Mesothelial cell of epicardium (in vitro differentiated cells): ENCODE measurements at places on chromosomes 12 and 14. TPM values are rescaled to one million over a fixed set of nuclear protein-coding genes. Genes with fewer than 3 reads are reported as not detected.

GRCh38 chr12:124321040-124321481, 26.2 kb downstream of the RFLNA start:
- H3K27ac ChIP-seq, result no peak overlapping the region
- peaks cover 38% of the 10 kb centered on the region for H3K36me3 ChIP-seq
- no peak for DNase-seq

DNA sequence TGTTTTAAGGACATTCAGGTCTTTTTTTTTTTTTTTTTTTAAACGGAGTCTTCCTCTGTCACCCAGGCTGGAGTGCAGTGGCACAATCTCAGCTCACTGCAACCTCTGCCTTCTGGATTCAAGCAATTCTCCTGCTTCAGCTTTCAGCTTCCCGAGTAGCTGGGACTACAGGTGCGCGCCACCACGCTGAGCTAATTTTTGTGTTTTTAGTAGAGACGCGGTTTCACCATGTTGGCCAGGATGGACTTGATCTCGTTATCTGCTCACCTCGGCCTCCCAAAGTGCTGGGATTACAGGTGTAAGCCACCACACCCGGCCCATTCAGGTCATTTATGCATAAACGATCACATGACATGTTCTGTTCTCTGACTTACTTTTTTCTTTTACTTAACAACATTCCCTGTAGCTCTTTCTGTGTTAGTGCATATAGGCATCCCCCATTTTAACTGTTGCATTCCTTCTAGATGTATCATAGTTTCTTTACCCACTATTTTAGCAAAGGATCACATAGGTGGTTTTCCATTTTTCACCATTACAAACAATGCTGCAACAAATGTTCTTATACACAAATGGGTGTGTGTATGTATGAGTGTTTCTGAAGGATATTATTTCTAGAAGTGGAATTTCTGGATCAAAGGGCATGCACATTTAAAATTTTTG, 74.2 kb downstream of the ARF6 start:
- H3K27ac ChIP-seq, result peak overlapping the region; percentile 82
- H3K4me3 ChIP-seq, result no peak overlapping the region
- H3K36me3 ChIP-seq, result no peaks in the 10 kb centered on the region
- H3K4me1 ChIP-seq, result peaks cover 47% of the 10 kb centered on the region
- no peaks in the 10 kb centered on the region for H3K27me3 ChIP-seq

DNA sequence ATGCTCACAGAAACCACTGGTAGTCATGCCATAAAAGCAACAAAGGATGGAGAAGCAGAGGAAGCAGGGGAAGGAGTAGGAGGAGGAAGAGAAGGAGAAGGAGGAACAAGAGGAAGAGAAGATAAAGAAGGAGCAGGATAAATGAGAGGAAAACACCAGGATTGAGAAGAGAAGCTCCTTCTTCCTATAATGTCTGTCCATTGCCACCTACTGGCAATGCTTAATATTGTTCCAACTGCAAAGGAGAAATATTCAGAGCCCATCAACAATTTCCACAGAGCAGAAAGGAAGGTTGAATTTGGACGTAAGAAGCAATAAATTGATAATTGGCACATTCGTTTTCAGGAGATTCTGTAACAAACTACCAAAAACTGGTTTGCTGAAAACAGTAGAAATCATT, 898.4 kb downstream of the SLC16A7 start:
- H3K27me3 ChIP-seq, result no peaks in the 10 kb centered on the region
- H3K4me3 ChIP-seq, result no peak overlapping the region
- no peak overlapping the region for H3K27ac ChIP-seq
- no peaks in the 10 kb centered on the region for H3K36me3 ChIP-seq

DNA sequence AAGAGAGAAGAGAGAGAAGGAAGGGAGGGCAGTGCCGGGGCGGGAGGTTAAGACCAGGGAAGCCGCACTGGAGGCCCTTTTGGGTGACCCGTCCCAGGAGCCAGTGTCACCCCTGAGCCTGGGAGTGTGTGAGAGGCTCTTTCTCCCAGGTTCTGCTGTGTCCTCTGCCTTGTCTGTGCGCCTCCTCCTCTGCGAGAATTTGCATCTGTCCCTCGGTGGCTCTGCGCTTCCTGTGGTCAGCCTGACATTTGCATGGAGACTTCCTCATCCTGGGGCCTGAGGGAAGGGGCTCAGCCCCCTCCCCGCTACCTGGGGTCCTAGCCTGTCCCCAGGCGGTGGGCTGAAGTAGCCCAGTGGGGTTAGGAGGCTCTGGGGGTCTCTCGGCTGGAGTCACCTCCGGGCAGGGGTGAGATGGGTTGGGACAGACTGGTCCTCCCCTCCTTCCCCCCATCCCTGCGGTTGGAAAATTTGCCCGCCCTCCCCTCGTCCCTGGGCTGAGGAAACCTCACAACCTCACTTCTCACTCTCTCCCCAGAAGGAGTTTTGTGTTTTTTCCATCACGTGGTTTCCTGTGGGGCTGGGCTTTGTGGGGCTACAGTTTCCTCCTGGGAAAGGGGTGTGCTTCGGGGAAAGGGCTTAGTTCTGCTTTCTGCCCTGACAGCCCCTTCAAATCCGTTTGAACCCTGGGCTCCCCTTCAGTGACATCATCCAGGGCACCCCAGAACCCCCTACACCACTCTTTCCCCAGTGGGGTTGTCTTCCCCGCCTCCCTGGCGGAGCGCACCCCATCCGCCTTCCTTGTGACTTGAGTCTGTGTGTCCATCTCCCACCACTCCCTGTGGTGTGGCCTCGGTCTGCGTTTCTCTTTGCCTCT, 2.5 kb downstream of the PTPN6 start:
- no peaks in the 10 kb centered on the region for H3K4me1 ChIP-seq
- no peaks in the 10 kb centered on the region for H3K36me3 ChIP-seq
- peak overlapping the region; percentile 62 for H3K27ac ChIP-seq
- DNase-seq, result no peak
- H3K27me3 ChIP-seq, result no peaks in the 10 kb centered on the region

VPS29 gene
- total RNA-seq, result 71.3 to 77.0 TPM (median 74.2 TPM) in 3 replicates
